ENCODE measurements at places on chromosomes 5 and 9.

GRCh38 chr5:149175346-149176105 lies 34.2 kb downstream of the ABLIM3 start:
- no peak for DNase-seq

- DNase-seq, result no peak
Observed at GRCh38 chr9:2802494-2802921, 41.4 kb downstream of the PUM3 start.

DNA sequence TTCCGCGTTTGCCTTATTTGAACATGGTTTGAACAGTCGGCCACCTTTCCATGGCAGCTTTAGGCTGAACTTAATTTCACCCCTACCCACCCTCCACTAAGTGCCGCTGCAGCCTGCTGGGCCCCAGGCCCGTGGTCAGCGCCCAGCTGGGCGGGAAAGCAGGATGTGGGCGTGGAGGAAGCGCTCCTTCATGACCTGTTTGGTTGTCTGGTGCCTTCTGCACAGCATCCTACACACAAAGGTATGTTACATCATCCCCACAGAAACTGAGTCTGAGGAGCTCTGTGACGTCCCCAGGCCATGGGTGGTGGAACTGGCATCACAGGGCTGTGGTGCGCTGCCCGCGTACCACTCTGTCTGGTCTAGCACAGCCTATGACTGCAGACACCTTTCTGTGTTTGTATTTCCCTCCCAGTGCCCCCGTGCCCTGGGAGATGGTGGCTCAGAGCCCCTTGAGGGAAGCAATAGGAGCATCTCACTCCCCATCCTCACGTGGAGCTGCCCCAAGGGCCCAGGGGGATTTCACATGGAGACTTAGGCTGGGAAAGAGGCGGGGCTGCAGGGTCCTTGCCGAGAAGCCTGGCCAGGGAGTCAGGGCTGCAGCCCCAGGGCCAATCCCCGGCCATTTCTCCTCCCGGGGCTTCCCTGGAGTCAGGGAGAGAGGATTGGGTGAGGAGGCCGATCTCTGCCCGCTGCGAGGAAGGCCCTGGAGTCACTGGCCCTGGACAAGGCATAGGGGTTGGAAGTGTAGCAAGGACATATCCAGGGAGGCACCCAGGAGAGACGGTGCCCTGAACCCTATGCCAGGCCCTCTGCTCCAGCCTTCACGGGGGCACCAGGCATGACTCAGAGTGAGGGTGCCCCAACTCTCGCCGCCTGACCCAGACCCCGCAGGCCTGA lies 37.5 kb upstream of the SUSD3 start:
- DNase-seq, result no peak

DNA sequence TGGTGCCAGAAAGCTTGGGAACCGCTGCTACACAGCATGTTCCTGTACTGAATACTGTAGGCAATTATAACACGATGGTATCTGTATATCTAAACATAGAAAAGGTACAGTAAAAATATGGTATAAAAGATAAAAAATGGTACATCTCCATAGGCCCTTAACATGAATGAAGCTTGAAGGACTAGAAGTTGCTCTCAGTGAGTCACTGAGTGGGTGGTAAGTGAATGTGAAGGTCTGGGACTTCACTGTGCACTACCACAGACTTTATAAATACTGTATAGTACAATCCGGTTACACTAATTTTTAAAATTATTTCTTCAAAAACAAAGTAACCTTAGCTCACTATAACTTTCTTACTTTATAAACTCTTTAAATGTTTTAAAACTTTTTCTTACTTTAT lies 819.9 kb upstream of the GRAMD2B start:
- DNase-seq, result no peak

DNA sequence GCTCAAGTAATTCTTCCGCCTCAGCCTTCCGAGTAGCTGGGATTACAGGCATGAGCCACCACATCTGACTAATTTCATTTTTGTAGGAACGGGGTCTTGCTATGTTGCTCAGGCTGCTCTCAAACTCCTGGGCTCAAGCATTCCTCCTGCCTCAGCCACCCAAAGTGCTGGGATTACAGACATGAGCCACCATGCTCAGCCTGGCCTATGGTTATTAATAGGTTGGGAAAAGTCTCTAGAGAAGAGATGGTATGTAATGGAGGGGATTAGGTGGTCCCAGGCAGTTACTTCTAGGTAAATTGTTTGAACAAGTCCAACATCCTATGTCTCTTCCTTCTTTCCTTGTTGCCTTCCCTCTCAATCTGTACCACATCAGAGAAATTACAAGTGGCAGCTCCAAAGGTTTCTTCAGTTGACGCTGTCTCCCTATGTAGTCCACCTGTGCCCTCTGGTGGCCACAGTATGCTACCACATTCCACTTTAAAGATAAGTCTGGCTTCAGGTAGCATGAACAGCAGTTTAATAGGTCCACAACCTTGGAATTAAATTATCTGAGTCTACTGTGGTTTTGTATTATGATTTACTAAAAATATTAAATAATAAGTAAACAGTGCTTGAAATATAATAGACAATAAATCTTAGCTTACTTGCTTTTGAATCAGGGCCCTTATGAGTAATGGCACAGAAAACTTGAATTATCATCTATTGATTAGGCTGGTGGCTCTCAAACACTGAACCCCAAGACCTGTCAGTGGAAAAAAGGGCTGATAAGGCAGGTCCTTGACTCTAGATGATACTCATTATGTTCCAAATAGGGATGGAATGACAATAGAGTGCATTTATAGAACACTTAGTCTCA lies 9.7 kb downstream of the TIGD6 start:
- no peak for DNase-seq

DNA sequence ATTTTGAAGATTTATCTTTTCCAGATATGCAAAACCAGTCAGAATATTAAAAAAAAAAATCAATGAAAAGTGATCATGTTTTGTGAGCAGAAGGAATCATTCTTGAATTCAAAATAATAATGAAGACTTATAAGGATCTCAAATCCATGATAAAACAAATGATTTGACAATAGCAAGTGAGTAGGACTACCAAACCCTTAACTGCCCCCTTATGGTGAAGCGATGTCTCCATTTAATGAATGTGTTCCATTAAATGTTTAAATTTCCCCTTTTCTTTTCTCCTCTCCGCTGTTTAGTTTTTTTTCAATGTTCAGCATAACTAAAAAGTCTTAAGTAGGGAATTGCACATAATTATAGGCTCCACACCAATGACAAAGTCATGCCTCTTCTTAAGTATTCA lies 12.2 kb upstream of the MARCHF3 start:
- no peak for DNase-seq

DNA sequence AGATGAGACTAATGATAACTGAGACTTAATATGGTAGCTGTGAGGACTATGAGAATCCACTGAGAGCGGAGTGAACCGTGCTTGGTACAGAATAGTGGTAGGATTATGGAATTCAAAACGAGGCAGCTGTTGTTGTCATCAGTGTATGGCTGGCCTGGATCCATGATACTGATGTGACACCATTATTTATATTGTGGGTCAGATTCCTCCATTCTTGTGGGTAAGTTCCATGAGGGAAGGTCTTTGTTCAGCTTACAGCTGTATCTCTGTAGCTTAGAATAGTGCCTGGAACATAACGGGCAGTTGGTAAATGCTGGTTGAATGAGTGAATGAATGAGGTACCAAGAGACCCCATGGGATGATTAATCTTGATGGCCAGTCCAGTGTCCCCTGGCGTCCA lies 61.8 kb downstream of the ACER2 start:
- DNase-seq, result no peak

DNA sequence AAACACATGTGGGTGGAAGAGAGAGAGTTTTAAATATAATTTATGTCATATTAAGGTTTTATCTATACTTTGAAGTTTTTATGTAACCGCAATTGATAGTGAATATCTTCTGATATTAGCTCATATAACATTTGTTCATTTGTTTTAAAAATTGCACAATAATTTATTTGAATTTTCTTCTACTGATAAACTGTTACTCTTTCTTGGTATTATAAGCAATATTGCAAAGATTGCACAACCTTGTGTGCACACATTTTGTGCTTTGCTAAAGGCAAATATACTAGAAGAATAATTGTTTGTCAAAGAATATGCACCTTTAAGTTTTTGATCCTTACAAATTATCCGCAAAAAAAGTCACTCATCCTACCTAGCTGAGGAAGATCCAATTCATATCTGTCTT lies 275.7 kb downstream of the TLR4 start:
- no peak for DNase-seq

GRCh38 chr9:20580673-20581072 lies 41.6 kb downstream of the MLLT3 start:
- DNase-seq, result no peak

DNA sequence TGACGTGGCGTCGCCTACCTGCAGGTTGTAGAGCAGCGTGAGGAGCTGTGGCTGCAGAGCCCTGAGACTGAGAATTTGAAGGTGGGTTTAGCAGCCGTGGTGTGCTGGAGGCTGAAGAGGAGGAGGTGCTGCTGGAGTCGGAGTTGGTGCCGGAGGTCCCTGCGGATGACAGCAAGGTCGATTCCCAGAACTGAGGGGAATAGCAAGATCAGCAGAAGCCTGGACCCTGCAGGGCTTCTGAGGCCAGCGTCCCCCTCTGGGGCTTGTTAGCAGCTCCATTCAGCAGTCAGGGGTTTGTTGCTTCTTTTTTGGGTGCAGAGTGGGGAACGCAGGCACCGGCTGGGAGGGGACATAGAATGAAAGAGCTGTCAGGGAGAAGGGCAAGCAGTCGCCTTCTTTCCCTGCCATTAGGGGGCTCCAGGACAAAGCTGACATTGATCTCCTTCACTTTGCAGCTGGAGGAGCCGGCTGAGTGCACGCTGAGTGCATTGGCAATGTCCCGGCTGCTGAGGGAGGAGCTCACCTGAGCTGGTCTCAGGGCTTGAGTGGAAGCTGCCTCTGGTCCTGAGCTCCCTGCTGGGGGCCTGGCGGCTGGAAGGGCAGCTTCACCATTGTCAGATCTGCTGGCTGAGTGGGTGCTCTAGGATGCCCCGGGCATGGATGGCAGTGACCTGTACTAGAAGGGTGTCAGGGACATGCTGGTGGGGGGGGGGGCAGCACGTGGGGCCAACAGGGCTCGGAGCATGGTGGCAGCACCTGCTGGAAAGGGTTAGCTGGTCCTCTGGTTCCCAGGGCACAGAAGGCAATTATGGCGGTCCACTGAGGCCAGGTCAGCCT lies 20.8 kb downstream of the OBP2B start:
- no peak for DNase-seq

Data from stimulated activated CD4-positive, alpha-beta T cell treated with anti-CD3 and anti-CD28 coated beads, Interleukin-1b, Interleukin-23, amount 100 ng/mL, for 24 hours (primary cell).